ENCODE measurements at places on chromosomes 3 and 15. TPM values are rescaled to one million over a fixed set of nuclear protein-coding genes. Genes with fewer than 3 reads are reported as not detected.

Gene CCR9
- not detected for total RNA-seq

Gene KLF15
- total RNA-seq = 0.38 TPM

Gene HERC2
- total RNA-seq = 41.6 TPM

Gene MESP2
- total RNA-seq = 0.77 TPM

Gene STXBP5L
- under 0.01 TPM for total RNA-seq

Gene SCN11A
- total RNA-seq = not detected

Gene GOLGA6L7
- total RNA-seq = not detected

Gene PTPN9
- 18.2 TPM for total RNA-seq

Gene CNTN3
- 0.96 TPM for total RNA-seq

Gene ZKSCAN7
- 5.2 TPM for total RNA-seq
